ENCODE measurements at places on chromosomes 11 and 22.
A peak's percentile ranks its signal among the peaks of the same experiment; 100 is the strongest.

GRCh38 chr11:14237444-14237961 is 121.5 kb downstream of the RRAS2 start:
- DNase-seq: no peak

GRCh38 chr11:9138133-9138453 is 46.7 kb upstream of the SCUBE2 start:
- DNase-seq: no peak

DNA sequence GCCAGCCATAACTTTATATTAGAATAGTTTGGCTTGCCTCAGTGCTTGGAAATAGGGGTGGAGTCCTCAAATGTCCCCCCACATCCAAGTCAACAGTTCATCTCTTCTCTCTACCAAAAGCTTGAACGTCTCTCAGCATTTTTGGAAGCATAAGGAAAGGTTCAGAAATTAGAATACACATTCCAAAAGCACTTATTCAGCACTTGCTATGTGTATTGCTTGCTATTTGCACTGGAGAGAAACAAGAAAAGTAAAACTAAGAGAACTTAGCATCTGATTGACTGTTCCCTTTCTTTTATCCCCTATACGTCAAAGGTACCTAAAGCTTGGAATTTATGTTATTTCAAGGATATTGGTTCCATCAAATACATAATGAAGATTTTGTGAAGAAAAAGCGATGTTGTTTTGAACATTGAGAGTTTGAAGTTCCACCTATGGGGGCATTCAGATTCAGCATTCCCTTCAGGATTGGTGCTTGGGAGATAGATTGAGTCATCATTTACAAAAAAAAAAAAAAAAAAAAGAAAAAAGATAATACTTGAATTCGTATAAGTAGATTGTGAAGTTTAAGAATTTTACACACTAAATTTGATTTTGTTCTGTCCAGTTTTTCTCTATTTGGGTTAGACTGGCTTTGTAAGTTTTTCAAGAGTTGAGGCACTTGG is 1.3 kb downstream of the TBRG1 start:
- no peak for DNase-seq

DNA sequence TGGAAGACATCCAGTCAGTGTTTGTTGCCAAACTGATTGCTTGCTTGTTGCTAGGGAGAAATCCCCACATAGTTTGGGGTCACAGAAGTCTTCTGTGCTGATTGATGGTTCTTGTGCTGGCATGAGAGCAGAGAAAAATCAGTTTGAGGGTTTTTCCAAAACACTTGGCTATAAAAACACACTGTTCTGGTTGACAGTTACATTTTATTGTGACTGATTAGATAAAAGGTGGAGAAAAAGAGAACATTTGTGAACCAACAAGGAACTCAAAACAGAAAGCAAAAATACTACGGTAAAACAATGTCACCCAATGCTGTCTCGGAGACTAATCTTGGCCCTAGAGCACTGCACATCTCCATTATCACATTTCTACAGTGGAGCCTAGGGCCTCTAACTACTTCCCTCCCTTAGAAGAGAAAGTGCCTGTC is 14.4 kb upstream of the EIF4G2 start:
- DNase-seq: no peak

DNA sequence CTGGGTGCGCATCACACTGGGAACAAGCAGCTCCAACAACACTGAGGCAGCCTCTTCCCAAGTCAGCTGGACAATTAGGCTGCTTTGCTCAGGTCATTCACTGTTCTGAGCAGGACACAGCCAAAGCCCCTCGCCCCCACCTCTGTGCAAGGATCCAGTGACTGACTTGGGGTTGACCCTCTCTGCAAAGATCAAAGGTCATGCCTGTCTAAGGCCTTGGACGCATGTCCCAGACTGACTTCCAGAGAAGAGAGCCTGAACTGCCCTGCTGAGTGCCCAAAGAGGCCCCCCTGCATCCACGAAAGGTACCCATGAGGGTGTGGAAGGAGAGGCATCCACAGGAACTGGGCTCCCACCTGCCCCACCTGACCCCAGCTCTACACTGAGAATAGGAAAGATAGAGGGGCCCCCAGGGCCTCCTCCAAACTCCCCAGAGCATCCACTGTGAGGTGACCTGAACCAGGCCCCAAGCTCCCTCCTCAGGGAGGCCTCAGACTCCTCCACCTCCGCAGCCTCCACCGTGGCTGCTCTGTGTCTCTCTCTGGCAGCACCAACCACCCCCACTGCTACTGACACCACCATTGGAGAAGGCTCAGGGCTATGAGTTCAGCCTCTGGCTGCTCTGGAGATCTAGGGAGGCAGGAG is 53.5 kb downstream of the IGLL5 start:
- no peak for DNase-seq

DNA sequence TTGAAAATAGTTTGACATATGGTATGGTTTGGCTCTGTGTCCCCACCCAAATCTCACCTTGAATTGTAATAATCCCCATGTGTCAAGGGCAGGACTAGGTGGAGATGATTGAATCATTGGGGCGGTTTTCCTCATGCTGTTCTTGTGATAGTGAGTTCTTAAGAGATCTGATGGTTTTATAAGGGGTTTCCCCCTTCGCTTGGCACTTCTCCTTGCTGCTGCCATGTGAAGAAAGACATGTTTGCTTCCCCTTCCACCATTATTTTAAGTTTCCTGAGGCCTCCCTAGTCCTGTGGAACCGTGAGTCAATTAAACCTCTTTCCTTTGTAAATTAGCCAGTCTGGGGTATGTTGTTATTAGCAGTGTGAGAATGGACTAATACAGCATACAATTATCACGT is 7.7 kb downstream of the KCTD21 start:
- DNase-seq: no peak

- peak; percentile 45 for DNase-seq
Observed at GRCh38 chr11:102451681-102452460, 694 bp downstream of the TMEM123 start.

GRCh38 chr22:45504373-45505341 is 2.0 kb downstream of the FBLN1 start:
- DNase-seq: no peak

DNA sequence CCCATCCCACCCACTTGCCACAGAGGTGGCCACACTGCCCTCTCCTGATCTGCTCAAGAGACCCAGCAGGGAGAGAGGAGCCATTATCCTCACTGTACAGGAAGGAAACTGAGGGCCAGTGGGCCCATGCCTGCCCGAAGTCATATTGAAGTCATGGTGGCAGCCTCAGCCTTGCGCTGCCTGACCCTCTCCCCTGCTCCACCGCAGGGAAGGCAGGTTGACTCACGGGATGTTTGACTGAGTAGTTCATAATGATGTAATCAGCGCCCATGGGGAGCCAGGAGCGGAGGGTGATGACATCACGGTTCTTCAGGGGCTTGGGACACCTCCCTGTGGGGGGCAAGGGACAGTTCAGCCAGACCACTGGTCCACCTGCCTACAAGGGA is 6.1 kb upstream of the ARAP1 start:
- DNase-seq: no peak

- no peak for DNase-seq
Observed at GRCh38 chr22:43066844-43067385, 22.3 kb downstream of the TTLL1 start.

DNA sequence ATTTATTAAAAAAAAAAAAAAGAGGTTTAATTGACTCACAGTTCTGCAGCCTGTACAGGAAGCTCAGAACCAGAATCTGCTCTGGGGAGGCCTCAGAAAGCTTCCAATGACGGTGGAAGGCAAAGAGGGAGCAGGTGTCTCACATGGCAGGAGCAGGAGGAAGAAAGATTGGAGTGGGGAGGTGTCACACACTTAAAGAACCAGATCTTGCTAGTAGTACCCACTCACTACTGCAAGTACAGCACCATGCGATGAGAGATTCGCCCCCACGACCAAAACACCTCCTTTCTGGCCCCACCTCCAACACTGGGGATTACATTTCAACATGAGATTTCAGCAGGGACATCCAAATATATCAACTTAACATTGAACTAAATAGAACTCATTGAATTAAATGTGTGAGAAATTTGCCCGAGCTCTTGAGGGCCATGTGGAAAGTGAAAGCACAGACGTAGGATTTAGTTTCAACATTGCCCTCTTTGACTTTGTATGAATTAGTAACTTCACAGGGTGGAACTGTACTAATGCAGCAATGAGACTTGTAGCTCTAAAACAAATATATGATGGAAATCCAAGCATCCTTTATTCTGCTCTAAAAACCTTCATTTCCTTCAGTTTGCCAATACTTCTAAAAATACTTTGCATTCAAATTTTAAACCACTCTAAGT is 628.2 kb downstream of the FAM181B start:
- DNase-seq: no peak

DNA sequence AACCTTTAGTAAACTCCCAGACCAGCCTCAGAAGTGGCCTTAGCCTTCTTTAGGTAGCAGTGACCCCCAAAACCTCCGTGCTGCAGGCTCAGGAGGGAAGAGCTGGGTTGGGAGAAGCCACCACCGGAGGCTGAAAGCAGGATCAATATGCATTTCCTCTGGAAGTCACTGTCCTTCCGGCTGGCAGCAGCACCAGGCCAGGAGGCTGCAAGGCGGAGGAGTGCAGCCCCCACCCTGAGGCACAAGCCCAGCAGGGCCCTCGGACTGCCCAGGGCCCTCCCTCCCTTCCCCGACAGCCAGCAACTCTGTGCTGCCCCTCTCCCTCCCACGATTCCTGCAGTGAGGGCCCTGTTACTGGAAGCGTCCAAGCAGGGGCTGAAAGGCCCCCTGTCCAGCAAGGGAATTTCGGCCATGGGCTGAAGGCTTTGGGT is 3.2 kb upstream of the NRXN2 start:
- no peak for DNase-seq

DNA sequence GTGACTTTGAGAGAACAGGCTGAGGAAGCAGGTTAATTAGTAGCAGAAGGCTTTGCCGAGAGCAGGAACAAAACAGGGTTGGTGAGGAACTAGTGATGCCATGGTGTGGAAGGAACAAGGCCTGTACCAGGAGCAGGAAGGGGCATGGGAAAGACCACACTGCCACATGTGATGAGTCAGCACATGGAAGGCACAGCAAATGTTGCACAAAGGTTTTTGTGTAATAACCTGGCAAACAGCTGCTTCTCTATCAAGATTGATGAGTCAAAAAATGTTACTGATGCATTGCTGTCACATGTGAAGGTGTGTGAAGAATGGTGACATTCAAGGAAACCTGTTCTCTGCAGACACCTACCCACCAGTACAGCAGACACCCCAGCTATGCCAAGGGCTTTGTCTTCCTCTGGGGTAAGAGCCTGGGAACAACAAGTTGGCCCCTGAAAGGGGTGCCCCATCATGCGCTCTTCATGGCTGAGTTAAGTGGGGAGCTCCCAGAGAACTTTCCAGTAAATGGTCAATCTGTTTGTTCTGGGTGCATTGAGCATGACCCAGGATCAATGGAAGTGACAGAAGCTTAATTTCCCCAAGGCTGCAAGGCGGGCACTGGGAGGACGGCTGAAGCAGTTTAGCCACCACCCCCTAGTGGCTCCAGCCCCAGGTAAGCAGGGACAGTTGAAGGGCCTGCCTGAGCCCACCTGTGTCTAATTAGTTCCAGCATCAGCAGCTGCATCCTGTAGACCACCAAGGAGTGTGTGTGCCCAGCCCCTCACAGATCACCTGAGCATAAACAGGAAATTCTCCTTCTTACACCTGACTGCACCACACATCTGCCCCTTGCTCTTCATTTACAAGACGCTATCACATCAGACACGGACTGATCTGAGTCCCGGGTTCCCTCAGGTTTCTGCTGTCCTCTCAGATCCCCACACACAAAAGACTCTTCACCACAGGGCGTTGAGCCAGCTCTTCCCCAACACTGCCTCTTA is 47.6 kb downstream of the GGTLC2 start:
- no peak for DNase-seq

DNA sequence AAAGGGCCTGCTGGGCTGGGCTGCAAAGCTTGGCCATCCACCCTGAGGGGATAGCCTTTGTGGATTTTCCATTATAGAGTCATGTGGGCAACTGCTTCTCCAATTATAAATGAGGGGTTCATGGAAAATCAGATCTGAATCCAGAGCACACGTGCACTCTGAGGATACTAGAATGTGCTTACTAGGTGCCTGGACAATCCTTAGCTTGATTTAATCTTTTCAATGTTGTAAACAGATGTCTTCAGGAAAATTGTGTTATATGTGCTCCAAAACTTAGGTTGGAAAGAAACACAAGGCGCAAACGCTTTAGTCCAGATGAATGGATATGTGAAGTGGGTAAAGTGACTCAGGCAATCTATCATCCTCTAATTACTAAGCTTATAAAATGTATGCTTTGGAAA is 92.0 kb downstream of the SLC17A6 start:
- no peak for DNase-seq

DNA sequence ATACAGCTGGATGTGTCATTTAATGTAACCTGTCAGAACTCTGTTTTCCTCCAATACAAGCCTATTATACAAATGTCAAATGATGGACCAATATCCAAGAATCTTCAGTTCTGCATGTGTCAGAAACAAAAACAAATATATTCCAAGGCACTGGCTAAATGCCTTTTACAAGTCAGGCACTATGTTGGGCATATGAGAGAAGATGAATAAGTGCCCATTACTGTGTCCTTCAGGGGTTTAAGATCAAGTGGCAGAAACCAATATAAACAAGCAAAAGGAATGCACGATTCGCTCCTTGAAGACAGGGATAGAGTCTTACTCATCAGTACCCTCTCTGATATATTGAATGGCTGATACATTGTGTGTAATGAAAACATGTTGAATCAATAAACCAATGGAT is 254.4 kb downstream of the TTC28 start:
- DNase-seq: no peak

- no peak for DNase-seq
Observed at GRCh38 chr22:42433754-42434682, 1.8 kb upstream of the NFAM1 start.

- DNase-seq: no peak
Observed at GRCh38 chr22:47795477-47796127, 1033.2 kb downstream of the TBC1D22A start.

DNA sequence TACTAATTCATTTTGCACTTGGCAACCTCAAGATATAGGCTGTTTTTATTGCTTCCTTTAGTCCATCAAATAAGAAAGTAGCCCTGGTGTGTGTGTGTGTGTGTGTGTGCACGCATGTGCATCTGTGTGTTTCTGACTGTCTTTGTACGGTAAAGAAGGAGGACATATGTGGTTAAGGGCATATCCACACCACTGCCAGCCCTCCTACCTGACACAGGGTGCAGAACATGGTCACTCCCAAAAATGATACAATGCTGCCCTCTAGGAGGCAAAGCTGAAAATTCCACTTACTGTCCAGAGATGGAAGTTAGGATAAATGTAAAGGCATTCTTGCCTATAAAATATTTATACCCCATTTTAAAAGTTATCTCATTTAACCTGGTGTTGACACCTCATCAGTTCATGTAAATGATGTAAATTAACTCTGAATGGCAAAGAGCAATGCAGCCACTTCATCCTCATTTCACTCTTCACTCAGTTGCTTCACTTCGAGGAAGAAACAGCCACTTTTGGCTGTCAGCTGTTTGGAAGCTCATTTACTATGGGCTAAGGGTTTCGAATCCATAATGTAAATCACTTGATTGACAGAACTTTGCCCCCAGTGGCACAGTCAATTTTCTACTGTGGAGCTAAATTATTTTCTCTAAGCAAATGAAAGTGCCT is 83.1 kb upstream of the MTNR1B start:
- DNase-seq: no peak

Data from activated CD8-positive, alpha-beta memory T cell treated with anti-CD3 and anti-CD28 coated beads for 4 hours (primary cell).